ENCODE measurements at places on chromosomes 3 and 15. TPM values are rescaled to one million over a fixed set of nuclear protein-coding genes. Genes with fewer than 3 reads are reported as not detected.
A peak's percentile ranks its signal among the peaks of the same experiment; 100 is the strongest.

- DNase-seq = peak; percentile 84
These were observed 334.4 kb upstream of the THRB start for GRCh38 chr3:24829011-24829581.

The ANXA2 gene
- total RNA-seq = 577 TPM

DNA sequence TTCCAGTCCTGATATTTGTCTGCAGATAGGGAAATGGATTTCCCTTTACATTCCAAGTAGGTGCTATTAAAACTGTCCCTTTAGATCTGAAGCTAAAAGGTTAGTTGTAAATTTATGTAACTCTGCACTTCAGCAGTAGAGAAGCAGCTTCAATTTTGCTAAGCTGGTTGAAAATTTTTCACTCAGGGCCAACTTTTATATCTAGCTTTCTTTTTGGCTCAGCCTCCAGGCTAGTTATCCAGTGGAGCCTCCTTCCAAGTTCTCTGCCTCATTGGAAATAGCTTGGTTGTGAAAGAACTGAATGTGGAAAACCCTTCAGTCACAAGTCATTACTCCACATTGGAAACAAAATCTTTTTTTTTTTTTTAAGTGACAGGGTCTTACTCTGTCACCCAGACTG is 8.2 kb upstream of the ZNF660 start:
- no peak for DNase-seq

DNA sequence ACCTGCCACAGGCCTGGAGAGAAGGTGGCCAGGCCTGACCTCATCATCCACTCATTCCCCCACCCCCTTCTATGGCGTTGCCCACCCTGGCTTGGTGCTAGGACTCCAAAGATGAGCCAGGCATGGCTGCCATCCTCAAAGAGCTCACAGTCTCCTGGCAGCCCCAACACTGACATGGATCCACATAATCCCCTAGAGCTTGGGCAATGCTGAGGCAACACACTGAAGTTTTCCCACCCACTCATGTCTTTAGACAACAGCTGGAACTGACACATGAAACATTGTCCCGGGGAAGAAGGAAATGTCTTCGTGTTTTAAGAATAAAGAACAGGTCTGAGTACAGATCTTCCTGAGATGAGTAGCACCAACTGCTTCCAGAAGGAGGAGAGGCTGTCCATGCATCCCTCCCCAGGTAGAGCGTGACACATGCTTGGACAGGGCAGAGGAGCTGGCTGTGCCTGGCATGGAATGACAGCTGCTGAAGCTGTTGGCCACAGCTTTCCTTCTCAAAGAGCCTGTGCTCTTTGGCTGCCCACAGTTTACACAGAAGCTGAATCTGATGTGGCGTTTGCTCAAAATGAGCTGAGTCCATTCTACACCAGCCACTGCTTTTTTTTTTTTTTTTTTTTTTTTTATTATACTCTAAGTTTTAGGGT is 70.1 kb downstream of the HOMER2 start:
- DNase-seq = no peak

The OSBPL10 gene
- total RNA-seq = 24.1 TPM

The ZIC4 gene
- total RNA-seq = 0.59 TPM

The SRPRB gene
- total RNA-seq = 27.7 TPM

DNA sequence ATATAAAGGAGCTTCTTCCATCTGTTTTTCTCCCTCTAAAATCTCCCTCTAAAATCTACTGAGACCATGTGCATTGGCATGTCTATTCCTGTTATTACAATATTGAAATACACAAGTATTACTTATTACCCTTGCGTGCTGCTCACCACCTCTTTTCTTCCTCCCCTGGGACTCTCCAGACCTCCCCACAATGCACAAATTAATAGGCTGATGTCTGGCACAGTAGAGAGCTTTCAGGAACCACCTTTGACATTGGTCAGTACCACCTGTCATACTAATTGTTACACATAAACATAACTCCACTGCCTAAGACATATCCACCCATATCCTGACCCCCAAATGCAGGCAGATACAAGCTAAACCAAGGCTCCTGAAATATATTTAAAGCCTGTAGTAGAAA is 722.6 kb downstream of the FHIT start:
- DNase-seq = no peak

GRCh38 chr3:184198509-184198908 is 12.5 kb downstream of the ABCF3 start:
- peak; percentile 10 for DNase-seq

DNA sequence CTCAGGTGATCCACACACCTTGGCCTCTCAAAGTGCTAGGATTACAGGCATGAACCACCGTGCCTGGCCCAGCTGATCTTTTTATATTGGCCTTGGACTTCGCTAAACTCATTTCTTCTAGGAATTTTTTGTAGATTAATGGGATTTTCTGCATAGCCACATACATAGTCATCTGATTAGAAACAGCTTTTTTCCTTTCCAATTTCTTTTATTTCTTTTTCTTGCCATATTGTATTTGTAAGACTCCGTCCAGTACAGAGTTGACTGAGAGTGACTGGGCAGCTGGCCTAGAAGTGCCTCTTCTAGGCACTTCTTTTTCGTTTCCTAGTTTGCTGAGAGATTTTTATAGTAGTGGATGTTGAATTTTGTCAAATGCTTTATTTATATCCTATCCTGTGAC is 37.4 kb downstream of the ARIH1 start:
- DNase-seq = no peak

DNA sequence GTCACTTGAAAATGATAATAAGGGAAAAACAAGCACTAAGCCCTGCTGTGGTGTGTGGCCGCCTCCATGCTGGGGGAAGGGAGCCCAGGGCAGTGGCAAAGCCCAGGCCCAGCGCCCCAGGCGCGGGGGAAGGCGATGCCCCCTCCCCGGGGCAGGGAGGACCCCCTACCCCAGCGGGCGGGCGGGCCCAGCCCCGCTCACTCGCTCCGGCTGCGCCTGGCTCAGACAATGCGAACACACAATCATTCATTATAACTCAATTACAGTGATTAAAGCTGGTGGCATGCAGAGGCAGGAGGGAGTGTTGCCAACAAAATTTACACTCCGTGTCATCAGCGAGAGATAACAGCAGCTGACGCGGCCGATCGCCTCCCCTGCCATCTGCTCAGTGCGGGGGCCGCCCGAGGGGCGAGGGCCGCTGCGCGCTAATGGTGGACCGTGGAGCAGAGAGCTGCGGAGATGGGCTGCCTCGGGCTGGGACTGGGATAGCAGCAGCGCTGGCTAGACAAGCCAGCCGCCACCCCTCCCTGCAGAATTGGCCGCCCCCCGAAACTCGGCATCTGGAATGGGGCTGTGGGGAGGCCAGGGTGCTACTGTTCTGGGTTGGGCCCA is 64.1 kb downstream of the TLE3 start:
- peak; percentile 76 for DNase-seq

DNA sequence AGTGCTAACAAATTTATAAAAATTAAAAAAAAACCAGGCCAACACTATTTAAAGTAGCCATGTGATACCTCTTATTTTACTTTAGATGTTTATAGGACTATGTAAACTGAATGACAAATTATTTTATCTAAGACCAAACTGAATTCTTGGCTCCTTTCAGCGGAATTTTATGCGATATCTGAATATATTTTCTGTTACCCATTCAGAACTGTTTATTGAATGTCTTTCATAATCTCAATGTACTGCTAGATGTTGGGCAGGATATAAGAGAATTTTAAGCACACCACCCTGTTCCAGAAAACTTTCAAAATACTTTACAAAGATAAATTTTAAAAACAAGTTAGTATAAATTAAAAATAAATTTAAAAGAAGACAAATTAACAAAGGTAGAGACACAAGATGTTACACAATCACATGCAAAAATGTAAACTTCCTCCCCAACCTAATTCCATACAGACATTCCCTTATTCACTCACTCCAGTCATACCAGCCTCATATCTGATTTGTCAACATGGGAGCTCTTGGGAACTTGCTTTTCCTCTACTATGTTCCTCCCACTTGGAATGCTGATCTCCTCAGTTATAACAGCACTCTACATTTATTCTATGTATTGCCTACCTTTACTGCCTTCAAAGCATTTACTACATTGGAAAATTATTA is 154.6 kb upstream of the MBNL1 start:
- no peak for DNase-seq

DNA sequence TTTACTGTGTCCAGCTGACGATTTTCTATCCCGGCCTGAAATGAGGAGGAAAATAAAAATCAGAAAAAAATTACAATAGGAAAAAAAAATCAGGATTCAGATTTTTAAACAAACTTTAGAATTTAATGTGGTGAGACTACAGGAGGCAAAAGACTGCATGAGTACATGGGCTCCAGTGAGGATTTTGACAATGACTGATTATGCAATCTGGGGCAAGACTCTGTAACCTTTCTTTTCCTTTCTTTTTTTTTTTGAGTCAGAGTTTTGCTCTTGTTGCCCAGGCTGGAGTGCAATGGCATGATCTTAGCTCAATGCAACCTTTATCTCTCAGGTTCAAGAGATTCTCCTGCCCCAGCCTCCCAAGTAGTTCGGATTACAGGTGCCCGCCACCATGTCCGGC is 29.9 kb downstream of the SPG11 start:
- no peak for DNase-seq

GRCh38 chr3:185934174-185934557 is 3.6 kb downstream of the TRA2B start:
- DNase-seq = no peak

- DNase-seq = no peak
These were observed 20.0 kb upstream of the OR5H1 start for GRCh38 chr3:98110550-98110908.

The CHST13 gene
- 2.5 TPM for total RNA-seq

- DNase-seq = no peak
These were observed 1006.7 kb downstream of the ROBO1 start for GRCh38 chr3:78761126-78761525.

- no peak for DNase-seq
These were observed 133.4 kb downstream of the CHST2 start for GRCh38 chr3:143252931-143253330.

GRCh38 chr3:109353057-109353456 is 15.7 kb upstream of the DPPA4 start:
- DNase-seq = no peak

The ADAMTS17 gene
- total RNA-seq = 0.55 TPM

The HDGFL3 gene
- total RNA-seq = 68.0 TPM

DNA sequence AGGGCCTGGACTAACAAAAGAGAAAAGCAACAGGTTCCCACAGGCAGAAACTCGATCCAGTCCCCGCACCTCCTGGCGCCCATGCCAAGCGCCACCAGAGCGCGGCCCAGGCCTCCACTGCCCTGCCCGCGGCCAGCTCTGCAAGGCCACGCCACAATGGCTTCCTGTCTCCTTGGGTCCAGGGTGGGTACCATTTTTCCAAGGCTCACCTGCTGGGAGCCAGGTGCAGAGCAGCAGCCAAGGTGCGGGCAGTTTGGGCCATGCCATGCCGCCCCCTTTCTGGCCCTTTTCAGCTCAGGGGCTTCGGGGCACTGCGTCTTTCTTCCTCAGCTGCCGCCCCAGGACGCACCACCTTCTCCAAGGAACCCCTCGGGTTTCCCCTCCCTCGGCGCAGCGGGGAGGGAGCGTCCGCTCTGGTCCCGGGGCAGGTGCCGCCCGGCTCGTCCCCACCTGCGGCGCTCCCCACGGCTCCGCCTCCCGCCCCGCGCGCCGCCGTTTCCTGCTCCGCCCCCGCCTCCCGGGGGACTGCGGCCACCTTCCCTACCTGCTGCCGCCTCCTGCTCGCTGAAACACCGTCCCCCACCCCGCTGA is at the start of gene ILDR1:
Gene ILDR1, minus strand, starts transcription at position 437 of the 591 bp plus-strand sequence. Its CDS starts 170 bp downstream, at position 267.
- DNase-seq = peak; percentile 87

DNA sequence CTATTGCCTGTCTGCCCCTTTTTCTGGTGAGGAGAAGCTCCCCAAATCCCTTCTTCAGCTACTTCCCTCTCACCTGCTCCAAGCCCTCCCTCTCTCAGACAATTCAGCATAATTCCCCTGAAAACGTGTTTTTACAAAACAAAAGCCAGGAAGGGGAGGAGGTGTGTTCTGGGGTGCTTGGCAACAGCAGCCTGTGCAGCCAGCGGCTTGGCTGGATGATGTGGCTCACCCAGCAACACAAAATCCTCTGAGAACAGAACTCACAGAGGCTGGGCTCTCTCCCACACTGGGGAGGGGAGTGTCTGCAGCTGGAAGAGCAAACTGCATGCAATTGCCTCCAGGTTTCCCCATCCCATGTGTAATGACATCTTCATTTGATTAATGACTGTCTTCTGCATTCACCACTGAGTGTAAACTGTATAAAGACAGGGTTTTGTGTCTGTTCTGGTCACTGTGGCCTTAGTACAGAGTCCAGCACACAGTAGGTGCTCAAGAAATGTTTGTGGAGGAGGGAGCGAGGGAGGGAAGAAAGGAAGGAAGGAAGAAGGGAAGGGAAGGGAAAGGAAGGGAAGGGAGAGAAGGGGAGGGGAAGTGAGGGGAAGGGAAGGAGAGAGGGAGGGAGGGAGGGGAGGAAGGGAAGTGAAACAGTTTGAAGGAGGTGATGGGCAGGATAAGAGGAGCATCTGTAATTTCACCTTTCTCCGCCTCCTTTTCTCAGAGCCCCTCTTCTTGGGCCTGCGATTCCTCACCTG is 70.1 kb upstream of the GLCE start:
- peak; percentile 71 for DNase-seq

GRCh38 chr15:80485370-80486164 is 81.4 kb downstream of the ARNT2 start:
- no peak for DNase-seq

DNA sequence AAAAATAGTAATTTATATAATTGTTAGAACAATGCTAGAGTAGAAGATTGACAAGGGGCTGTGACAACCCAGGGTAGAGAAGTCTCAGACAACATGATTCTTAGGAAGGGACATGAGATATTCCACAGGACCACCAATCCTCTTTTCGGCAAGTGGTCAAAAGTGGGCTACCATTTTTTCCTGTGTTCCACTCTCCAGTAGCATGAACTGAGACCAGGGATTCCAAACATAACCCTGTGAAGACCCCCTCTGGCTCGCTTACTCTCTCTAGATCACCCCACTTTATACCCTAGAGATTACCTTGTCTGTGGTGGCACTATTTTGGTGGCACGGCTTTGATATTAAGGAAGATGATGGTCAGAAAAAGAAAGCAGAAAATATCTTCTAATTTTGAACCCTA is 960 bp downstream of the GCSAM start:
- no peak for DNase-seq

DNA sequence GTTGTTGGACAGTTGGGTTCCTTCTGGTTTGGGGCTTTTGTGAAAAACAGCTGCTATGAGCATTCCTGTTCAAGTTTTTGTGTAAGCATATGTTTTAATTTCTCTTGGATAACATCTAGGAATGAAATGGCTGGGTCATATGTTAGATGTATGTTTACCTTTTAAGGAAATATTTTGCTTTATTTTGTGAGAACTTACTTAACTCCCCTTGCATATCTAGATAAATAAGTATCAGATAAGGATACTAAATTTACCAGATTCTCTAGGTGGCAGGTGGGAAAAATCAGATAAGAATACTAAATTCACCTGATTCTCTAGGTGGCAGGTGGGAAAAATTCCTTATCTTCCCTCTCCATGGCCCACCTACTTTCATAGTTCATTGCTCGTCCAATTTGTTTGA is 1.1 kb upstream of the PLS1 start:
- no peak for DNase-seq

- no peak for DNase-seq
These were observed 45.4 kb upstream of the SMAD3 start for GRCh38 chr15:67019884-67020520.

The MCCC1 gene
- total RNA-seq = 25.2 TPM

The XCR1 gene
- not detected for total RNA-seq

The EOMES gene
- 54.9 TPM for total RNA-seq

GRCh38 chr3:36736301-36736700 is 28.1 kb downstream of the DCLK3 start:
- DNase-seq = no peak
